ENCODE measurements at places on chromosomes 7 and 10.

GRCh38 chr7:154304740-154305700 lies 252.8 kb downstream of the DPP6 start:
- DNase-seq = no peak

DNA sequence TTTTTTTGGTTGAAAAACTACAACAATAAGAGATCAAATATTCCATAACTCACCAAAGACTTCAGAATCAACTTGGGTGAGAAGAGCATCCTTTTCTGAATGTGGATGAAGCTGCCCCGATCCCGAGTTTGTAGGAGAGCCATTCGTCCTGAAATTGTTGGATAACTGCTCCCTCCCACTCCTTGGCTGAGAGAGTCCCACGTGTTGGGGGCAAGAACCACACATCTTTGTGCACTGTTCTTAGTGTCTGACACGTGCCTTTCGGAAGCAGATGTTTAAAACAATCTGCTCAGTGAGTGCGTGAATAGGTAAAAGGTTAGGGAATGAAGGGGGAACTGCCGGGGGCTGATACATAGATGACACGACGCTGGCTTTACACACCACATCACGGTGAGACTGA lies 575.7 kb downstream of the PTPRN2 start:
- DNase-seq = no peak

GRCh38 chr7:93054975-93055374 lies 62.8 kb downstream of the SAMD9 start:
- DNase-seq = no peak

GRCh38 chr10:60409202-60409601 lies 19.5 kb upstream of the ANK3 start:
- no peak for DNase-seq

DNA sequence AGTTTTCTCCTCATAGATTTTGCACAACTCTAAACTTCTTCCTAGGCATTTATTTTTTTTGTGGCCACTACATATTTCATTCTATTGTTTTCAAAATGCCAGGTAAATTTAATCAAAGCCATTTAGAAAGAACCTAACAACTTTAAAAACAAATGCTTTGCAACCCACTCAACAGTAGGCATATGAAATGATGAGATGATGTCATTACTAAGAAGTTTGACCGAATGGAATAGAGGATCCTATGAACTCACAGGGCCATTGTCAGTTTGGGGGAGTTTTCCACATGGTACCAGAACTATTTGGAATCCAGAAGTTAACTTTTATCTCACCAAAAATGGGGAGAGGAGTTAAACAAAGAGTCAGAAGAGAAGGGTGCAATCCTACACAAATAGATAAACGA lies 100.7 kb upstream of the INHBA start:
- DNase-seq = no peak

GRCh38 chr7:92417913-92418312 lies 29.4 kb upstream of the GATAD1 start:
- no peak for DNase-seq

GRCh38 chr7:5276611-5277010 lies 6.1 kb upstream of the SLC29A4 start:
- no peak for DNase-seq

DNA sequence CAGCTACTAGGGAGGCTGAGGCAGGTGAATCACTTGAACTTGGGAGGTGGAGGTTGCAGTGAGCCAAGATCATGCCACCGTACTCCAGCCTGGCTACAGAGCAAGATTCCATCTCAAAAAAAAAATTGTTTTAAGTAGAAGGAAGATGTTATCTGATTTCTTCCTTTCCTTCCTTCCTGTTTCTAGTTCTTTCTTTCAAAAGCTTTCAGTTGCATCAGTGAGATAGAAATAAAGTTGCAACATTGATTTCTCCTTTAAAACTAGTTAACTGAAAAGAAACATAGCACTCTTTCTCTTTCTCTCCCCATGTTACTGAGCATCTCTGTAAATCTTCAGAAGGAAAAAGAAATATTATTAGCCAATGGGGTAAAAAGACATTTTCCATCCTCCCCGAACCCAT lies 37.5 kb downstream of the CNNM1 start:
- DNase-seq = no peak

DNA sequence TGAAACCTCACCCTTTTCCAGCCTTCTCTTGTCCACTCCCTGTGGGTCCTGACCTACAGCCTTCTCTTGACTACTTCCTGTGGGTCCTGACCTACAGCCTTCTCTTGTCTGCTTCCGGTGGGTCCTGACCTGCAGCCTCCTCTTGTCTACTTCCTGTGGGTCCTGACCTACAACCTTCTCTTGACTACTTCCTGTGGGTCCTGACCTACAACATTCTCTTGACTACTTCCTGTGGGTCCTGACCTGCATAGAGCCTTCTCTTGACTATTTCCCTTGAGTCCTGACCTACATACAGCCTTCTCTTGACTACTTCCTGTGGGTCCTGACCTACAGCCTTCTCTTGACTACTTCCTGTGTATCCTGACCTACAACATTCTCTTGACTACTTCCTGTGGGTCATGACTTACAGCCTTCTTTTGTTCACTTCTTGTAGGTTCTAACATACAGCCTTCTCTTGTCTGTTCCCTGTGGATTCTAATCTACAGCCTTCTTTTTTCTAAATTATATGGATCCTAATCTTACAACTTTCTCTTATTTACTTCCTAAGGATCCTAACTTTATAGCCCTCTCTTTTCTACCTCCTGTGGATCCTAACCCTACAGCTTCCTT lies 36.5 kb downstream of the C10orf71 start:
- DNase-seq = no peak

DNA sequence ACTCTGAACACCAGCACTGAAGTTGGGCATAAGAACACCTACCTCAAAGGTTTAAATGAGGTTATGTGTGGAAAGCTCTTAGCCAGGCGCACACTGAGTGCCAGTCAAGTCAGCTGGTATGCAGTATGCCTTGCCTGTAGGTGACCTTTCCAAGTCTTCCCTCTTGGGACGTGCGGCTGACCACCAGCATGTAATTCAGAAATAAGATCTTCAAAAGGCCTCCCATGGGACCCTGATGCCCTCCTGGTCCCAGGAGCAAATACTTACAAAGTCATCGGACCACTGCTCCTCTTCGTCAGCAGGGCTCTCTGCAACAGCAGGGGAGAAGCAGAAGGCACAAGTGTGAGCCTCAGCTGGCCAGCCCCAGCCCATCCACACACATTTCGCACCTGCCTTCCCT lies 40.8 kb downstream of the BLNK start:
- no peak for DNase-seq

- no peak for DNase-seq
Measured at GRCh38 chr7:87000344-87000743, 59.1 kb downstream of the ELAPOR2 start.

Measured in ELR (cell line).